Endodermal cell (in vitro differentiated cells): ENCODE measurements at places on chromosomes 4 and X. TPM values are rescaled to one million over a fixed set of nuclear protein-coding genes. Genes with fewer than 3 reads are reported as not detected.

DNA sequence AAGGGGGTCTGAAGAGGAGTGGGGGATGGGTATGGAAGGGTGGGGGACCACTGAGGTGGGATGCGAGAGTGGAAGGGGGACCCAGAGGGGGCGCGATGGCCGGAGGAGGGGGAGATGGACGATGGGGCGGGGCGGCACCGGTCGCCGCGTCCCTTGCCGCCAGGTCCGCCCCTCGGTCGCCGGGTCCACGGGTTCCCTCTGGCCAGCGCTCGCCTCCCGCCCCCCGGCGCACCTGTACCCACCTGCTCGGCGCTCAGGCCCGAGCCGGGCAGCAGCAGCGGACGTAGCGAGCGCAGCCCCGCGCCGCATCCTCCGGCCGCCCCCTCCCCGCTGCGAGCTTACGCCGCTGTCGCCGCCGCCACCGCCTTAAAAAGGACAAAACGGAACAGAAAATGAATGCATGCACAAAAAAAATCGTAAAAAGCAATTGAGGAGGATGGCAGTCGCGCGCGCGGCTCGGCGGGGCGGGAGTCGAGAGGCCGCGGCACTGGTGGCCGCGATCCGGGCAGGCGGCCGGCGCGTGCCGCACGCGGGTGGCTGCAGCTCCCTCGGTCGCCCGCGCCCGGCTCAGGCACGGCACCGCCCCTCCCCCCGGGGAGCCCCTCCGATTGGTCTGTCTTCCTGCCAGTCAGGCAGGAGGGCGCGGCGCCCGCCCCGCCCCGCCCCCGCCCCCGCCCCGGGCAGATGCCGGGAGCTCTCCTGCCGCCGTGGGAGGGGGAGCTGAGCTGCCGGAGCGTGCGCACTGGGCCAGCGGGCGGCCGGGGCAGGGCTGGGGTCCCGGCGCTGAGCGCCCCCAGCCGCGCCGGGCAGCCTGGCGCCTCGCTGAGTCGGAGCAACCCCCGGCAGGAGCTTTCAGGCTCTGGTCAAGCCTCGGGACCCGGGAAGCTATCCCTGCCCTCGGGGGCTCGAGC lies at the start of gene JAKMIP1:
JAKMIP1 (minus strand) TSS at position 539 of the 911 bp plus-strand sequence. CDS start 87,699 bp downstream, outside the sequence.
- DNase-seq: peak; percentile 97

ENAM gene
- not detected in 2 replicates for total RNA-seq

- DNase-seq: no peak
Measured at GRCh38 chr4:133161570-133162295, 12.6 kb downstream of the PCDH10 start.

FREM3 gene
- 0.20 TPM in 2 replicates for total RNA-seq

TMEM184C gene
- total RNA-seq: 35.7 and 37.6 TPM in 2 replicates

DNA sequence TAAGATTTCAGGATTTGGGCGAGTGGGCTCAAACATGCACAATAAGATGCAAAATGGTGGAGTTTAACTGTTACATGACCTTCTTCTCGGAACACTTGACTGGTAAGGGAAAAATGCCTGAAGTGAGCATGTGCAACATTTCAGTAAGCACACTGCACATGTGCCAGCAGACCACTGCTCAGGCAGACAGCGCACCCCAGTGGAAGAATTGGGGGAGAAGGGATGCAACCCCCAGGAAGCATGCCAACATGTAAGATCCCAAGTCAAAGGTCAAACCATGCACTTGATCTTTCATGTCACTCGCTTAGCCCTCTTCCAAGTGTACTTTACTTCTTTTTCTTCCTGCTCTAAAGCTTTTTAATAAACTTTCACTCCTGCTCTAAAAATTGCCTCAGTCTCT lies 256.3 kb downstream of the CENPC start:
- peak; percentile 80 for DNase-seq

GRCh38 chrX:32933548-32933947 lies 277.8 kb downstream of the DMD start:
- DNase-seq: no peak

PARM1 gene
- 0.13 to 0.23 TPM (median 0.23 TPM) in 3 replicates for total RNA-seq

GRCh38 chrX:84046403-84046984 lies 141.5 kb downstream of the RPS6KA6 start:
- DNase-seq: peak; percentile 71

GRK4 gene
- 2.5 to 2.8 TPM (median 2.6 TPM) in 3 replicates for total RNA-seq

DNA sequence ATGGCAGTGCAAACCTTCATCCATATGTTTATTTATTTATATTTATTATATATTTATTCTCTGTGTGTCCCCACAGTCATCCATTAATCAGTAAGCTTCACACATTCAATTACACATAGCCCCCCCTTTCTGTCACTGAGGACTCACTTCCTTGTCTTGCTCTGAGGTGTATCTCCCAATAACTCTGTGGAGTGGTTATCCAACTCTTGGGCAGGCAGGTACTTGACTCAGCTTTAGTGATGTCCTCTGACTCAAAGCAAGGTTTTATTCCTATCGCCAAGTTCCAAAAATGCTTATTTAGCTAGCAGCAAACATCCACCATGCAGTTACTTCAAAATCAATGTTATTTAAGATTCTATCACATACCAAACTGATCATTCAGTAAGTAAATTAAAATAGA lies 25.2 kb upstream of the NDP start:
- DNase-seq: no peak

- no peak for DNase-seq
Measured at GRCh38 chr4:107987916-107988762, 1.6 kb upstream of the HADH start.

- DNase-seq: peak; percentile 50
Measured at GRCh38 chr4:36159208-36159607, 85.1 kb downstream of the ARAP2 start.

PCDH10 gene
- 139 to 387 TPM (median 140 TPM) in 3 replicates for total RNA-seq

- DNase-seq: no peak
Measured at GRCh38 chr4:78220283-78220682, 163.2 kb downstream of the FRAS1 start.

GRCh38 chrX:107454302-107454701 lies 4.8 kb downstream of the FRMPD3 start:
- peak; percentile 56 for DNase-seq

DNA sequence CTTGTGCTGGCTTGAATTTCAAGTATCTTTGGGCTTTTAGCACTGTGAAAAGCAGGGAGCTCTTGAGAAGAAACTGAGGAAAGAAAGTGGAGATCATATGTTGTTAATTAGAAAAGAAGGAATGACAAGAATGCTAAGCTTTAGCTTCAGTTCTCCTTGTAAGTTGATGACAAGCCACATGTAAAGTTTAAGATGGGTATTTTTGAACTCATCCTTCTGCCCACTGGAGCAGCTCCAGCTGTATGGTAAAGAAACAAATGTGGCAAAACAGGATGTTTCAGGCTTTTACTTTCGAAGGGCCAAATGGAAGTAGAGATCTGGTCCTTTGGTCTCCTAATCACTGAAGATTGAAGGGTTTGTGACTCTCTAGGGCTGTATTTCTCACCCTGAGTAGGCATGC lies 137.8 kb downstream of the GUCY2F start:
- no peak for DNase-seq

GRCh38 chr4:138558886-138559285 lies 316.7 kb upstream of the SLC7A11 start:
- no peak for DNase-seq

DNA sequence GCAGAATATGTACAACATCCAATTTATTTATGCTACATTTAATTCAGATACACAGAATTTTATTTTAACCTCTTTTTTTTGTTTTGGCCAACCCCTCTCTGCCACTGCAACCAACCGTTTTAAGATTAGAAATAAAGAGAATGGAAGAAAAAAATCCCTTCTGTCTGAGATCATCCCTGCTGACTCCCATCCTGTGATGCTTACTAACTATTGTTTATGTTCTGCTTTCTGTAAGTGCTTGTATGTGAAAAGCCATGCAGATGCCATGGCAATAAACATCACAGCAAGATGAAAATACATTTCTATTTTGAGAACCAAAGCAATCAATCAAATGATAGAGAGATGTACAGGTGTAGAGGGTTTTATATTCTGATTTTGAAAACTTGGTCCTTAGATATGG lies 70.1 kb downstream of the GABRB1 start:
- DNase-seq: no peak

- peak; percentile 87 for DNase-seq
Measured at GRCh38 chr4:95181243-95181995, 367.4 kb downstream of the UNC5C start.

- DNase-seq: peak; percentile 82
Measured at GRCh38 chr4:7651461-7651921, 216.8 kb upstream of the PSAPL1 start.

- DNase-seq: peak; percentile 36
Measured at GRCh38 chr4:1200425-1201035, 28.1 kb upstream of the SPON2 start.

DNA sequence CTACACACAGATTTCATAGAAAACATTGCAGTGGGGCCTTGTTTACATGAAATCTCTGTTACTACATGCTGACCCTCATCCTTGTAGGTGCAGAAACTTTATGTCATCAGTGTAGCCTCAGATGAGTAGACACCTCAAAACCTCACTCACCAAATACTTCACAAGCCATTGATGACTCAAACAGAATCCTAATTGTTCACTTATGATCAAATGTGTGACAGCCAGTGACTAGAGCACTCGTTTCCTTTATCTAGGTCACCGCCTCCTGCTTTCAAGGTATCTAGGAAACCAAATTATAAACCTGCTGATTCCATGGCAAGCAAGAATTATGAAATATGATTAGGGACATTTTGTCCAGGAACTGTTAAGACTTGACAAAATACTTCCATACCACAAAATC lies 255.8 kb upstream of the GPRIN3 start:
- DNase-seq: no peak

- DNase-seq: no peak
Measured at GRCh38 chr4:47462799-47463234, 685 bp downstream of the COMMD8 start.

DNA sequence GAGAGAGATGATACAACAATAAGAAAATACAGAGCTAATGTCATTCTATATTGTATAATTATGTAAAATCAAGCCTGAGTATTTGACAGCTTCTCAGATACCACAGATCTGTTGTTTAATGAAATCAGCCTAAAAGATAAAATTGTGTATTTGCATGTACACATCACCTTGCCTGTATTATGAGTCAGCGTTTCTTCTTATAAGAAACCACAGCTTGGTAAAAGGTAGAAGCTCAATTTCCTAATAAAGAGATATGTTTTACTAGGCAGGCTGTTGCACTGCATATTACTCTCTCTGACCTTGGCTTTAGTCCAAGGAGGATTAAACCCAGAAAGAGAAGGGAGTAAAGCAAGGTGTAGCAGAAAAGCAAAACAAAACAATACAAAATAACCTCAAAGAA lies 121.3 kb downstream of the PPARGC1A start:
- no peak for DNase-seq

- DNase-seq: no peak
Measured at GRCh38 chr4:76716658-76717057, 181.3 kb downstream of the SOWAHB start.

RBBP7 gene
- 221 and 239 TPM in 2 replicates for total RNA-seq

MFAP3L gene
- 7.8 to 26.7 TPM (median 19.6 TPM) in 3 replicates for total RNA-seq

GRCh38 chr4:54318904-54319303 lies 89.8 kb downstream of the PDGFRA start:
- peak; percentile 68 for DNase-seq

DNA sequence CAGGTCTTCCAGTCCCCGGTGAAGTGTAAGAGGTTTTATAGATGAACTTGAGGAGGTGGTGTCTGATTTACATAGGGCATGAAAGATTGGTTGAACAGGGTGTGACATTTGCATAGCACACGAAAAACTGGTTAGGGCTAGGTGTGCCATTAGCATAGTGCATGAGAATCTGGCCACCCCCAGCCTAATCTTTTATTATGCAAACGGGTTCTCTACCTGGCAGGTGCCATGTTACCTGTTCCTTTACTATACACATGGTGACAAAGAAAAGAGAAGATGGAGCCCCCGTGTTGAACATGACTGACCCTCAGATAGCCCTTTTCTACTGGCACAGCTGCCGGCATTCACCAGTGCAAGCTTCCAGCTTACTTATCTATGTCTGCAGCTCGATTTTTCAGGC lies 71.0 kb downstream of the UCHL1 start:
- peak; percentile 51 for DNase-seq

DNA sequence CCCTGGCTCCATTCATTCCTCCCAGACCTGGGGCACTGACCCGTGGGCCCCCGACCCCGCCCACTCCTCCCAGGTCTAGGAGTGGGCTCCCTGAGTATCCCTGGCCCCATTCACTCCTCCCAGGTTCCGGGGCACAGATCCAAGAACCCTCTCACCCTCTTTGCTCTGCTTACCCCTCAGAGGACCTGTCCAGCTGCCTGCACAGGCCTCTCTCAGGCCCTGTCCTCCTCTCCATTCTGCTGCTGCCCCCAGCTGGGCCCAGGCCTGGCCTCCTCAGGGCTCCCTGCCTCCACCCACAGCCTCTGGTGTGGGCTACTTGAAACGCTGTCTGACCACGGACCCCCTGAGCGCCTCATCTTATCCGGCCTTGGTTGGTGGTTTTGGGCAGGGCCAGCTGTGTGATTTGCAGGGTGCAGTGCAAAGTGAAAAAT lies 217.7 kb upstream of the PSAPL1 start:
- no peak for DNase-seq

DNA sequence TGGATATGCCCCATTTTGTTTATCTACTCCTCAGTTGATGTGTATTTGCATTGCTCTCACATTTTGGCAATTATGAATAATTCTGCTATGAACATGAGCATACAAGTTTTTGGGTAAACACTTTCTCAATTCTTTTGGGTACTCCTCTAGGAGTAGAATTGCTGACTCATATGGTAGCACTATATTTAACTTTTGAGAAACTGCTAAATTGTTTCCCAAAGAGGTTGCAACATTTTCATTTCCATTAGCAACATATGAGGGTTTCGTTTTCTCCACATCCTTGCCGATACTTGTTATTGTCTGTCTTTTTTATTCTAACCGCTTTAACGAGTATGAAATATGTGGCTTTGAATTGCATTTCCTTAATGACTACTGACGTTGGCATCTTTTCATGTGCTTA lies 185.4 kb downstream of the TSPAN5 start:
- no peak for DNase-seq

GRCh38 chr4:7876201-7876875 lies 63.3 kb downstream of the AFAP1 start:
- DNase-seq: peak; percentile 83

L1CAM gene
- total RNA-seq: 7.5 to 32.5 TPM (median 13.0 TPM) in 3 replicates

SMAD1 gene
- 24.5 and 28.3 TPM in 2 replicates for total RNA-seq

RHOXF2B gene
- not detected in 3 replicates for total RNA-seq

DNA sequence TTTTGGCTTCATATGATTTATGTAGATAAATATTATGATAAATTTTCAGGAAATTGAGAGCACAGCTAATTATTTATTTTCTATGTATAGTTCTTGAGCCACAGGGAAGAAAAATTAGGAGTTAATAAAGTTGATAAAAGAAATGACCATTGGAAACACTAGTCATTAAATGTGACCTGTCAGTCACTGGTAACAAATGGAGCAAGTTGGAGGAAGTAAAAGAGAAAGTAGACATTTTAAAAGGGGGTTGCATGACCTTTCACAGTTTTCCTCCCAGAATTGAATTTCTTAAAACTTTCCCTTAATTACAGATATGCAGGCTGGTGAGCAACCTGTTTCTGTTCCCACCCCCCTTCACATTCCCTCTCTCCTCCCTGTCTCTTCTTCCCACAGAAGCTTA lies 5.3 kb downstream of the SMIM9 start:
- no peak for DNase-seq

HSD17B13 gene
- total RNA-seq: 0.58 to 0.86 TPM in 2 of 3 replicates, not detected in the other
